ENCODE measurements at places on chromosomes 6 and 20. TPM values are rescaled to one million over a fixed set of nuclear protein-coding genes. Genes with fewer than 3 reads are reported as not detected.

- DNase-seq = no peak
Observed at GRCh38 chr6:80922916-80923455, 816.5 kb downstream of the BCKDHB start.

DNA sequence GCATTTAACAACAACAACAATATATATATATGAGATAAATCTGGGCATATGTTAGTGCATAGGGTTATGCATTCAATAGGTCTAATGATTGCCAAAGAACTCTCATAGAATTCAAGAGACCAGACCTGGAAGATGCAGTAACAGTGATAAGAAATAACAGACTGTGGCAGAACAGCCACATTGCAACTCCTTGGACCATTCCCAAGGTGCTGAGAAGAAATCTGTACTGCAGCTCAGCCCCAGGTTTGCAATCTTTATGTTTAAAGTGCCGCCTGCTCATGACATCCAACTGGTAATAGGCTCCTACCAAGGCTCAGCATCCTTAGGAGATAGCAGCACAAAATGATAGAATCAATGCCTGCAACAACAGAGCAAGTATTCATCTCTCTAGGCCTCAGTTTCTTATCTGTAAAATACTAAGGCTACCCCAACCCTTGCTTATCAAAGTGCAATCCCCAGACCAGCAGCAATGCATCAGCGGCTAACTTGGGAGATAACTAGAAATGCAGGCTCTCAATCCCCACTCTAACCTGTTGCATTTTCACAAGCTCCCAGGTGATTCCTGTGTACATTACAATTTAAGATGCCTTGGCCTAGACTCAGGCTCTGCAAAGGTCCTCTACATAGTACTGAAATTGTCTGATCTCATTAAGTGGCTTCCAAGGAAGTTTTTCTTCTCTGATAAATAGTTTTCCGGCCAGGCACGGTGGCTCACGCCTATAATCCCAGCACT, 30.6 kb upstream of the PIM1 start:
- DNase-seq = no peak

PIM1 gene
- total RNA-seq = 183 TPM

ENPP3 gene
- total RNA-seq = 0.22 TPM

LTB gene
- 239 TPM for total RNA-seq

All from CD4-positive, alpha-beta T cell (primary cell).